Endodermal cell (in vitro differentiated cells): ENCODE measurements at places on chromosomes 11 and 22. TPM values are rescaled to one million over a fixed set of nuclear protein-coding genes. Genes with fewer than 3 reads are reported as not detected.

DNA sequence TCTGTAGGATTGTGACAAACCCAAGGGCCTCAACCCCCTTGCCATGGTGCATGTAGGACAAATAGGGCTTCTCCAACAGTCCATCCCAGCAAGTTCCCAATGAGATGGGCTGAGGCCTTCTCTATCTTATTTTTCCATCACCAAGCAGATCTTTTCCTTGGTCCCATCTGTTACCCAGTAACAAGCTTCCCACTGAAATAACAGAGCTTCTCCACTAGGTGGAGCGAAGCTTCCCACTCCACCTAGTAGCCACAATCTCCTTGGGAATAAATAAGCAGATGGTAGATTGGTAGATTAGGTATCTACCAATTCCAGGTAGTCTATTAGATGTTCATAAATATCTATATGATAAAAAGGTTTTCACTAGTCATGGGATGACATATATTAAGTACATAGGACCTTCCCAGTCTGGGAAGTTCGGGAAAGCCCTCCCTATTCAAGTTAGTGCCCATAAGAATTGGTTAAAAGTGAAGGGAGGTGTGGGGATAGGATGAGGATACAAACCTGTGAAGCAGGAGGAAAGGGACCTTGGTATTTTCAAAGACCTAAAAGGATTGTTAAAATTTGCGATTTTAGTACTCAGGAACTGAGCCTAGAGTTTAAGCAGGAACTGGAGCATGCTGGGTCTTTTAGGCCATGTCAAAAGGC lies 5.9 kb upstream of the OR52L1 start:
- no peak for DNase-seq

GRCh38 chr11:35234460-35235156 lies 95.6 kb downstream of the CD44 start:
- DNase-seq: no peak

- DNase-seq: peak; percentile 99
Observed at GRCh38 chr11:120952461-120953434, 71.2 kb upstream of the TBCEL start.

The ACRV1 gene
- total RNA-seq: 0.20 and 0.37 TPM in 2 replicates

GRCh38 chr11:16809886-16810668 lies 71.6 kb downstream of the C11orf58 start:
- DNase-seq: no peak

DNA sequence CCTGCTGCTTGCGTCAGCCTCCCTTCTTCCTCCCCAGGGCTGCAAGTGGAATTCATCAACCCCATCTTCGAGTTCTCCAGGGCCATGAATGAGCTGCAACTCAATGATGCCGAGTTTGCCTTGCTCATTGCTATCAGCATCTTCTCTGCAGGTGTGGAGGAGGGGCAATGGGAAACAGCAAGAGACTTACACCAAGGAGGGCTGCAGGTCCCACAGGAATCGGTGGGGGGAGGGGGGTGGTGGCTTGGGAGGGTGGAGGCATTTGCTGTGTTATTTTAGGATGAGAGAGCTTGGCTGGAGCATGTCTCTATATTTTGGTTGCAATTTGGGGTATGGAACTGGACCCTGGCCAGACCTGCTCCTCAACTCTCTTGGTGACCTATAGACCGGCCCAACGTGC lies 2.1 kb upstream of the MADD start:
- peak; percentile 66 for DNase-seq

The KCNJ4 gene
- total RNA-seq: 0.65 to 1.6 TPM (median 1.4 TPM) in 3 replicates

- peak; percentile 37 for DNase-seq
Observed at GRCh38 chr11:3121931-3122774, 43.0 kb downstream of the OSBPL5 start.

DNA sequence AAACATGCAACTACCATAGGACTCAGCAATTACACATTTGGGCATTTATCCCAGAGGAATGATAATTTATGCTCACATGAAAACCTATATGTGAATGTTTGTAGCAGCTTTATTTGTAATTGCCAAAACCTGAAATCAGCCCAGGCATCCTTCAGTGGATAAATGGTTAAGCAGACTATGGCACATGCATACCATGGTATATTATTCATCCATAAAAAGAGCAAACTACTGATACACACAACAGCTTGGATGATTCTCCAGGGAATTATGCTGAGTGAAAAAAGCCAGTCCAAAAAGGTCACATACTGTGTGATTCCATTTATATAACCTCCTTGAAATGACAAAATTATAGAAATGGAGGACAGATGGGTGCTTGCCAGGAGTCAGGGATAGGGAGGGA lies 86.7 kb downstream of the ALX4 start:
- no peak for DNase-seq

DNA sequence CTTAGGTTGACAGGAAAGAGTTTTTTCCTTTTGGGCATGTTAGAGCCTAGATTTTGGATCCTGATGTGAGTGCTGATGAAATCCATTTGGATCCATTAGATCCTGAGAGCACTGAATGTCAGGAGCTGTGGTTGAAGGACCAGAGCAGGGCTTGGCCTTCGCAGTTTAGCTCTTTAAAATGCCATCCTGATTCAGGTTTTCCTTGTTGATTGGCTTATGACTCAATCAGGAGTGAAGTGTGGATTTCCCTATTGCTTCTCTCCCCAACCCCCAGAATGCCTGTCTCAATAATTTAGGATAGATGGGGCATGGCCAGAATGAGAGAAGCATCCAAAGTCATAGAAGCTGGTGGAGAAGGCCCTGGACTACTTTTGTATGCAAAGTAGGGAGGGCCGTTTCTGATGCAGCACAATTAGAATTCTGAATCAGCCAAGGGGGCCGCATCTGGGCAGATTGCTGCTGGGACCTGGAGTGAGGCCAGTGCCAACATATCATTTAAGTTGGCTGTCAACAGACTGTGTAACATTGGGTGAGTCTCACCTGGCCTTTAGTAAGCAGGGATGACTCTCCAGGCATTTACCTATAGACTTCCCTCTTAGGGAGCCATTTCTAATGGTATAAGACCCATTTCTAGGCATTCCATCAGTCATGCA lies 80.5 kb downstream of the TEAD1 start:
- DNase-seq: no peak

The EPS8L2 gene
- total RNA-seq: 22.8 and 28.0 TPM in 2 replicates
